GM13976 (cell line): ENCODE measurements at places on chromosomes 2 and 18.

DNA sequence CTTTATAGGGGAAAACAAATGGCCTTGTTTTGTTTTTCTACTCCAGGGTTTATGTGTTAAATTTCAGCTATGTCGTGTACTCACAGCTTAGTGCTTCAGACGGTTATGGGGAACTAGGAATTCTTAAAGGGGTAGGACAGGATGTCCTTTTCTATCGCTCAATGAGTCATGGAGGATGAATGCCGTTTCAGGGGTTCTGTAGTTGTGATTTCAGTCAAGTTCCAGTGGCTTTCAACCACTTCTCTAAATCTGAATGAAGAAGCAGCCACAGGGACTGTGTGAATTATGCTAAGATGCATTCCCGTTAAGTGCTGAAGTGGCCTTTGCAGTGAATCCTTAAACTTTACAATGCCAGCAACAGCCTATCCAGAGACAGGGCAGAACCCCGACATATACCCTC, 1231.7 kb upstream of the ZEB2 start:
- DNase-seq = peak; percentile 11

GRCh38 chr2:150909613-150910012, 352.1 kb downstream of the RBM43 start:
- DNase-seq = no peak

DNA sequence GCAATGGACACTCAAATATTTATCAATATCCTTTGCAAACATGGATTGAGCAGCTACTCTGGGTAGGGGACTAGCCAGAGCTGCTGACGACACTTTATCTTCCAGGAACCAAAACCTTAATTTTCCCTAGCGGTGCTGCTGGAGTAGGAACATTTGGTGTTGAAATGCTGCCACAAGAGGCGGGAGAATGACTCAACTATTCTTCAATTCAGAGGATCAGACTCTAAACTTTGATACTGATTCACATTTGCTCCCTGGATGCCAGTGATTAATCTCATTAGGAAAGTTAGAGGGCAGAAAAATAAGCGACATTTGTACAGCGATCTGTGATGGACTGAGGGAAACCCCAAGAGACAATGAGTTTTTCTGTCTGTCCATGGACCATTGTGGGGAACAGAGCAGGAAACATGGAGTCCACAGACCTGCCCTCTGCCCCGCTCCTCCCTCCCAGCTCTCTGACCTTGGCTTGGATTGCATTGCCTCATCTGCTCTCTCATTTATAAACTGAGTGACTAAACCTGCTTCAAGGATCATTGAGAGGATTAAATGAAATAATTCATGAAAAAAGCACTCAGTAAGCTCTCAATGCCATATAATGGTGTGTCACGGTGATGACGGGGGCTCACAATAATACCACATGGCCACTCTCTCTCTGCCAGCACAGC, 12.6 kb upstream of the EPB41L3 start:
- no peak for DNase-seq

DNA sequence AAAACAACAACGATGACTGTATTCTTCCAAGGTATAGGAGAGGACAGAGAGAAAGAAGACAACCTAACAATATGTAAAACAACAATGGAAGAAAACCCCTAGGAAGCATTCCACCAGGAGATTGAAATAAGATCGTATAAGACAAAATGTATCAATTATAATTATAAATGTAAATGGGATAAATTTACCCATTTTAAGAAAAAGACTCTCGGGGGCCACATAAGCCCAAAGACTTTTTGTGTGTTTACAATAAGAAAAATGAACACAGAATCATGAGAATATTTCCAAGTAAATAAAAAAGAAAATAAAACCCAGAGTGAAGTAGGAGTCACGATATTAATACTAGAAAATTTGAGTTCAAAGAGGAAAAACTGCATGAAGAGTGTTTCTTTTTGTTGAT, 126.4 kb downstream of the ASB1 start:
- DNase-seq = no peak

DNA sequence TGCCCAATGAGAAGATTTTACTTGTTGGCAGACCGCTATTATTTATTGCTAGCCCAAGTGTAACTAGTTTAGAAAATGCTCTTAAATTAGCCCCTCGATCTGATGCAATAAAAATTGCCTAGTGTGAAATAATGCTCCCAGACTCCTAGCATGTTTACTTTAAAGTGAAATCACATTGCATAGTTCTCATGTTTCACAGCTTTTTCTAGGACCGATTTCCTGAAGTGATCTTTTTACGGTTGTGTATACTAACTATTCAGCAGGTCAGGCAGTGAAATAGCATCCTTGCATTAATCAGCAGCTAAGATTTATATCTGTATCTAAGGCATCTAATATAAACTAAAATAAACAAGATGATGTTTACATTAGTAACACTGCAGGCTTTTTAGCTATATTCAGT, 52.4 kb downstream of the PMS1 start:
- DNase-seq = no peak

DNA sequence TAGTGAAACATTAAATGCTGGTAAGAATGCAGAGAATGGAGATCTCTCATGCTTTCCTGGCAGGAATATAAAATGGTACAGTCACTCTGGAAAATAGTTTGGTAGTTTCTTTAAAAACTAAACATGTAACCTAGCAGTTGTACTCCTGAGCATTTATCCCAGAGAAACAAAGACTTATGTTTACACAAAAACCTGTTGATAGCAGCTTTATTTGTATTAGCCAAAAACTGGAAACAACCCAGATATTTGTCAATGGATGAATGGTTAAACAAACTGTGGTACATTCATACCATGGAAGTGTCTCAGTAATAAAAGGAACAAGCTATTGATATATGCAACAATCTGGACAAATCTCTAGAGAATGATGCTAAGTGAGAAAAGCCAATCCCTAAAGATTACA, 81.7 kb upstream of the CTAGE1 start:
- no peak for DNase-seq
